Activated CD8-positive, alpha-beta memory T cell treated with anti-CD3 and anti-CD28 coated beads, Interleukin-2, amount 10 ng/mL, durations not matched to agents 7 days and 5 days (primary cell): ENCODE measurements at places on chromosomes 13 and 19.
A peak's percentile ranks its signal among the peaks of the same experiment; 100 is the strongest.

- DNase-seq = no peak
Observed at GRCh38 chr13:46631179-46631542, 78.2 kb downstream of the LRCH1 start.

DNA sequence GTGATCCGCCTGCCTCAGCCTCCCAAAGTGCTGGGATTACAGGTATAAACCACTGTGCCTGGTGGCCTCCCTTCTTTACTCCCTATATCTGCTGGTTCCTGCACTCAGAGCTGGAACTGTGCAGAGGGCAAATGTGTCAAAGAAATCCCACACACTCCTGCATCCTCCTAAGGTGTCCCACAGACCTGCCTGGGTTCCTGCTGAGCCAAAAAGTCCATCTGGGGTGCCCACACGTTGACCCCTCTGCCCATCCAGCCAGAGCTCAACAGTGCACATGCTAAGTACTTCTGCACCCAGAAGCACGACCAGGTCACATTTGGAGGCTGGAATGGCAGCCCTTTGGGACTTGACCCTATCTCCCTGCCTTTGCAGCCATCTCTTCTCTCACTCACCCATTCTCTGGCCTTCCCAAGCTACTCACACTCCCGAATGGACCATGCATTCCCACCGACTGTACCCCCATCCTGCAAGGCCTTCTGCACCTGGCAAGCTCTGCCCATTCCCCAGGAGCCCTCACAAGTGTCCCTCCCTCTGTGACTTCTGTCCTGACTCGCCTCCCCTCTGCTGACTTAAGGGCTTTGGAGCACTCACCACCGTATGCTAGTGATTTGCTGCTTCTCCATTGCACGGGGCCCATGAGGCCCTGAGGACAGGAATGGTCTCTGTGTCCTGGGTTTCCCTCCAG, 152.1 kb downstream of the KCTD15 start:
- DNase-seq = no peak

GRCh38 chr13:30882026-30882850, 23.8 kb upstream of the MEDAG start:
- no peak for DNase-seq

GRCh38 chr13:29761815-29762214, 88.6 kb downstream of the UBL3 start:
- DNase-seq = no peak

DNA sequence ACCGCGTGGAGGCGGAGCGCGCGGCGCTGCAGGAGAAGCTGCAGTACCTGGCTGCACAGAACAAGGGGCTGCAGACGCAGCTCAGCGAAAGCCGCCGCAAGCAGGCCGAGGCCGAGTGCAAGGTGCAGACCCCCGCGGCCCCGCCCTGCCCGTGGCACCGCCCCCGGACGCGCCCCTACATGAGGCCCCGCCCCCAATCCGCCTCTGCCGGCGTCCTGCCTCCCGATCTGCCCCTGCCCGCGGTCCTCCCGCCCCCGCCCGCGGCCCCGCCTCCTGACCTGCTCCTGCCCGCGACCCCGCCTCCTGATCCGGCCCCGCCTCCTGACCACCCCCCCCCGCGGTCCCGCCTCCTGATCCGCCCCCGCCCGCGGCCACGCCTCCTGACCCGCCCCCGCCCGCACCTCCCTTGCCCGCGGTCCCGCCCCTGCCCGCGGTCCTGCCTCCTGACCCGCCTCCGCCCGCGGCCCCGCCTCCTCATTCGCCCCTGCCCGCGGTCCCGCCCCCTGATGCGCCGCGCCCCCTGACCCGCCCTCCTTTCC, 11.7 kb downstream of the PRR36 start:
- peak; percentile 78 for DNase-seq
